CD4-positive, alpha-beta T cell treated with Interleukin-6 at 100 ng/mL for 8 hours (primary cell): ENCODE measurements at places on chromosomes 7 and 10.

GRCh38 chr10:118584181-118584954, 11.1 kb downstream of the PRLHR start:
- DNase-seq: no peak

- DNase-seq: no peak
Observed at GRCh38 chr7:132656846-132657776, 80.8 kb upstream of the PLXNA4 start.

GRCh38 chr10:59791601-59792000, 38.3 kb upstream of the MRLN start:
- no peak for DNase-seq

- DNase-seq: no peak
Observed at GRCh38 chr10:35555962-35556930, 48.9 kb upstream of the GJD4 start.

DNA sequence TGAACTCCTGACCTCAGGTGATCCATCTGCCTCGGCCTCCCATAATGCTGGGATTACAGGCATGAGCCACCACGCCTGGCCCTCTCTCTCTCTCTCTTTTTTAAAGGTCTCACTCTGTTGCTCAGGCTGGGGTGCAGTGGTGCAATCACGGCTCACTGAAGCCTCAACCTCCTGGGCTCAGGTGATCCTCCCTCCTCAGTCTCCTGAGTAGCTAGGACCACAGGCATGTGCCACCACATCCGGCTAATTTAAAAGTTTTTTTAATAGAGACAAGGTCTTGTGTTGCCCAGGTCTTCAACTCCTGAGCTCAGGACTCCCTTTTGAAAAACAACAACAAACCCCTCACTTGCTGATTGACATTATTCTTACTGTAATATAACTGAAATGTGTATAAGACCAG, 11.6 kb downstream of the PALD1 start:
- no peak for DNase-seq
